HuH-7 (cell line): ENCODE measurements at places on chromosomes 7 and 10.

GRCh38 chr10:21547246-21547645, 13.2 kb downstream of the MLLT10 start:
- no peak for DNase-seq

GRCh38 chr10:70476249-70477035, 2.1 kb upstream of the PALD1 start:
- no peak for DNase-seq

DNA sequence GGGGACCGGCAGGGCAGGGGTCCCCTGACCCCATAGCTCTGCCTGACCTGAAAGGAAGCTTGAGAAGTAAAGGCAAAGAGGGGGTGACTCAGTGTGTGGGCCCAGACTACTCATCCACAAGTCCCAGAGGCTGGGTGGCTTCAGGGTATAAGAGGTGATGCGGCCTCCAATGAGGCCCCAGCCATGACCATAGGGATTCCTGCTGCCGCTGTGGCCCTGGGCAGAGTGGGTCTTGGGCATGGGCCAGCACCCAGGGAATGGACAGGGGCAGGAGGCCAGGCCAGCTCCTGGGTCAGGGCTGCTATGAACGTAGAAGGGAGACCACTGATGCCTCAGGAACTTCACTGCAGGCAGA, 64.4 kb upstream of the EBF3 start:
- DNase-seq = no peak

DNA sequence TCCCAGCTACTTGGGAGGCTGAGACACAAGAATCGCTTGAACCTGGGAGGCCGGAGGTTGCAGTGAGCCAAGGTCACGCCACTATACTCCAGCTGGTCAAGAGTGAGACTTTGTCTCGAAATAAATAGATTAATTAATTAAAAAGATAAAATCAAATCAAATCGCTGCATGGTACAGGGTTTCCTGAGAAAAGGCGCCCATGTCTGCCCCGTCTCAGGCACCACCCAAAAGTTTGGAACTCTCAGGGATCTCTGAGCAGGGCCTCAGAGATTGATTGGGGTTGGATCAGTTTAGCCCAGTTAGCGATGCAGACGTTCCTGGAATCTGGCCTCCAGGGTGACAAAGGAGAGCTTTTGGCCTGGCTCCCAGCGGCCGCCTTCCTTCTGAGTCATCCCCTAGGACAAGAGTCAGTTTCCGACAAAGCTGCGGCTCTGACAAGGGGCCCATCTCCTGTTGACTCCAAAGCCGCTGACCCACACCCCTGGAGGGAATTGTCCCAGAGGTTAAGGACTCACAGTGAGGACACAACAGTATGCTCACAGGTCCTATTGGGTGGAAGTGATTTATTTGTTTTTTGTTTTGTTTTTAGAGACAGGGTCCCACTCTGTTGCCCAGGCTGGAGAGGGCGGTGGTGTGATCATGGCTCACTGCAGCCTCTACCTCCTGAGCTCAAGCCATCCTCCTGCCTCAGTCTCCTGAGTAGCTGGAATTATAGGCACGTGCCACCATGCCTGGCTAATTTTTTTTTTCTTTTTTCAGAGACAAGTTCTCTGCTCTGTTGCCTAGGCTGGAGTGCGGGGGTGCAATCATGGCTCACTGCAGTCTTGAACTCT, 6.8 kb downstream of the ORAI2 start:
- DNase-seq = no peak

DNA sequence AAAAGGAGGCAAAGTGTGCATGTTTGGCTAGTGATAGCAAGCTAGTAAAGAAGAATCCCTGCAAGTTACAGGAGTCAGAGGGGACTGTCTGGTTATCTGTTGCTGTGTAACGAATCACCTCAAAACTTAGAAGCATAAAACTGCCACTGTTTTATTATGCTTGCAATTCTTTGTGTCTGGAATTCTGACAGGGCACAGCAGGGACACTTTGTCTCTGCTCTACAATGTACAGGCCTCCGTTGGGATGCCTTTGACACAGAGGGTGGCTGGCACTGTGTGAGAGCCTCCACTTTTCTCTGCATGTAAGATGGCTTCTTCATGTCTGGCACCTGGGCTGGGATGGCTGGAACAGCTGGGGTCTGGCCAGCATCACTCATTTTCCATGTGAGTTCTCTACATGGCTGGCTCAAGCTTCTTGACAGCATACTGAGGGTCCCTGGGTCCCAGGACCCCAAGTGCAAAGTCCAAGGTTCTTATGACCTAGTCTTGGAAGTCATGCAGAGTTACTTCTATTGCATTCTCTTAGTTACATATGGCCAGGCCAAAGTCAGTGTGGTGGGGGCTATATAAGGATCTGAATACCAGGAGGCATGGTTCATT, 276.9 kb downstream of the RPS24 start:
- no peak for DNase-seq

GRCh38 chr10:6158276-6158675, 44.5 kb upstream of the PFKFB3 start:
- DNase-seq = no peak

GRCh38 chr10:56370217-56371113, 9.4 kb upstream of the ZWINT start:
- no peak for DNase-seq

- DNase-seq = no peak
Measured at GRCh38 chr10:3139216-3139910, 33.2 kb downstream of the PITRM1 start.

DNA sequence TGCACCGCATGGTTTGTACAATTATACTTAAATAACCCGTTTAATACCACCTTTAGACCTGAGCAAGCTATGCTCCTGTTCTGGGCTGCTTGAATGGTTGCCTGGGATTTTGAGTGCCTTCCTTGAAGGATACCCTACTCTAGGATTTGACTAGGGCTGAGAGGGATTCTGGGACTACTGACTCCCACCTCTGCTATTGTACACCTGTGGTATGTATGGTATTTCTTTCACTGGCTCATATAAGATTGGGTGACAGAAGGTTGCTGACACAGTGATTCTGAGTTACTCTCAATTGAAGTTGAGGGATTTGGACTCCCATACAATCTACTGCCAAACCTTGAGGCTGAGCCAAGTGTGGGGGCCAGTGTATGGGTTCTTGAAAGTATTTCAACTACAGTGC, 494.4 kb upstream of the SEMA3D start:
- no peak for DNase-seq

DNA sequence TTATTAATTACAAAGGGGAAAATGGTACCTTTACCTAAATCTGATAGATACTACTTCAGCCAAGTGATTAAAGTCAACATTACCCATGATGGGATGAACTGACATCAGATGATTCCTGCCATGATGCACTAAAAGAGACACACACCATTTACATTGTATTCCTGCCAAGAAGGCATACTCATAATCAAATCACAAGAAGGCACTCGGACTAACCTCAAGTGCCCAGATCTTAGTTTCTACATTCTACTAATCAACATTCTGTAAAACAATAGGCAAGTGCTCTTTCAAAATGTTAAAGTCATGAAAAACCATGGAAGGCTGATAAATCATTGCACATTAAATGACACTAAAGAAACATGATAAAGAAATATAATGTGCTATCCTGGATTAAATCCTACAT, 44.4 kb downstream of the SLC35G1 start:
- DNase-seq = no peak
